Islet precursor cell (in vitro differentiated cells): ENCODE measurements at places on chromosomes 16 and 17.

- no peak for DNase-seq
These were observed 5.0 kb downstream of the EVPLL start for GRCh38 chr17:18382441-18383078.

DNA sequence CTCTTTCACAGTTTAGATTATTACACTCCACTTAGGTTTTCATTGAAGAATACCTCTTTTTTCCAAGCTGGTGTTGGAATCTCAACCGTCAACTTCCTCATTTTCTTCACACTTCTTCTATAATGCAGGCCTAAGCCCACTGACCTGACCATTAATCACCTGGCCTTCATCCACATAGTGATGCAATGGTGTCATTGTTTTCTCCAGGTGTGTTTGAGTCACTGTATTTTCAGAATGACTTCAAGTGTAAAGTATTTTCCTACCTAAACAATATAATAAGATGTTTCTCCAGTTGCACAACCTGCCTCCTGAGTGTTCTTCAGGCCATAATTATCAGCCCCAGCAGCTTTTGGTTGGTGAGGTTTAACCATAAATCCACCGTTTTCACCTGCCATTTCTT, 1675.1 kb downstream of the TP53TG3F start:
- DNase-seq = no peak

DNA sequence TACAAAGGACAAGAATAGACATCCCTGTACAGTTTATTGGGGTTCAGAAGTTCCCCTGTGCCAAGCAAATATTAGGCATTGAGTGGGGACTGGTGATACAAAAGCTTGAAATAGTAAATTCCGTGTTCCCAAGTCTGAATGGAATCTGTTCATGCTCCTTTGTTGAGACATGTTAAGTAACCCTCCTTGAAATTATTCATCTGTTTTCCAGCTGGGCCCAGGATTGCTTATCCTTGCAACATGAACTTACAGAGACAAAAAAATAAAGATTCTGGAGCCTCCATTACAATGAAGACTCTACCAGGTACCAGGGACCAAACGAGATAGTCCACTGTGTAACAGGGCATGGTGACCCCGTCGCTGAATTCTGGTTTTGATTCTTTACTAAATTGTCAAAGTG, 6.1 kb upstream of the CCL8 start:
- DNase-seq = peak; percentile 13

DNA sequence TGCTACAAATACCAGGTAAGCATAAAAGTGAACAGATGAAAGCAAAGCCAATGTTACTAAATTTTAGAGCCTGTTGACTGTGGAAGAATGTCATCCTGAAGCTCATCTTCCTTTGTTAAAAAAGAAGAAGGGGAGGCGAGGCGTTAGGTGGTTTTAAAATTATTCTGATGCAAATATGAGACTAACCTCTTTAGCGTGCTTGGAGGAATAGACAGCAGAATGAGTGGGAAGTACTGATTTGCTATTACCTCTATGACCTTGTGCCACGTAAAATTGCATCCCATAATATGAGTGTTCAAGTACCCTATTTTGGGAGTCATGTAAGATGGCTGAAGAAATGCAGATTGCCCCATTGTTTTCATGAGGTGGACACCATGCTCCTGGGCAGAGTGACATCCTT, 95.7 kb downstream of the ELAC2 start:
- no peak for DNase-seq

GRCh38 chr17:75875940-75876189, 2.5 kb downstream of the TRIM47 start:
- peak; percentile 66 for DNase-seq

- DNase-seq = no peak
These were observed 10.4 kb downstream of the PRR11 start for GRCh38 chr17:59165933-59166342.

GRCh38 chr17:8713878-8714277, 30.8 kb downstream of the CCDC42 start:
- no peak for DNase-seq

- no peak for DNase-seq
These were observed 56.8 kb upstream of the CREBBP start for GRCh38 chr16:3937066-3937875.

DNA sequence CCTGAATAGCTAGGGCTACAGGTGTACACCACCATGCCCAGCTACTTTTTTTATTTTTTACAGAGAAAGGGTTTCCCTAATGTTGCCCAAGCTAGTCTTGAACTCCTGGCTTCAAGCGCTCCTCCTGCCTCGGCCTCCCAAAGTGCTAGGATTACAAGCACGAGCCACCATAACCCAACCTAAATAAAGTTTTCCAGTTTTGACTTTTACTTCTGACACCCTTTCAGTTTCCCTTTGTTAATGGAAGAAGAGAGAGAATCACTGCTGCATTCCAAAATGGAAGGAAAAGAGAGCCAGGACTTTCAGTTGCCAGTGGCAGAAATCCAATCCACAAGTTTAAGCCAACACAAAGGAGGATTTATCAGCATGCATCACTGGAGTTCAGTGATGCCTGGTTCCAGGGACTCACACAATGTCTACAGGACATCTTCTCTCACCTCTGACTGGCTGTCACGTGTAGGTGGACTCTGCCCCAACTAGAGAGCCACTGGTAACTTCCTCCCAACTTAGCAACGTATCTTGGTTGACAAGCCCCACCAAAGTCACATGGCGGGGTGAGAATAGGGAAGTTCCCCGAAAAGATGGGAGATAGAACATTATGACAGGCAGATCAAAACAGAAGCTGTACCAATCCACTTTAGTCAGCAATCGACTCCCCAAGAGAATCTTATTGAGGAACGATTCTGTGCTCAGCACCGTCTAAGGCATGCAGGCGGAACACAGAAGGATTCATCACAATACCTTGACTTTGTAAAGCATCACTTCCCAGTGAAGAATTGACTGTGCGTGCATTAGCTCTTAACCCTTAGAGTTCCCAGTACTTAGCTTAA, 46.5 kb downstream of the GAS7 start:
- peak; percentile 52 for DNase-seq

- DNase-seq = peak; percentile 57
These were observed 35.6 kb upstream of the MNT start for GRCh38 chr17:2436316-2436905.

DNA sequence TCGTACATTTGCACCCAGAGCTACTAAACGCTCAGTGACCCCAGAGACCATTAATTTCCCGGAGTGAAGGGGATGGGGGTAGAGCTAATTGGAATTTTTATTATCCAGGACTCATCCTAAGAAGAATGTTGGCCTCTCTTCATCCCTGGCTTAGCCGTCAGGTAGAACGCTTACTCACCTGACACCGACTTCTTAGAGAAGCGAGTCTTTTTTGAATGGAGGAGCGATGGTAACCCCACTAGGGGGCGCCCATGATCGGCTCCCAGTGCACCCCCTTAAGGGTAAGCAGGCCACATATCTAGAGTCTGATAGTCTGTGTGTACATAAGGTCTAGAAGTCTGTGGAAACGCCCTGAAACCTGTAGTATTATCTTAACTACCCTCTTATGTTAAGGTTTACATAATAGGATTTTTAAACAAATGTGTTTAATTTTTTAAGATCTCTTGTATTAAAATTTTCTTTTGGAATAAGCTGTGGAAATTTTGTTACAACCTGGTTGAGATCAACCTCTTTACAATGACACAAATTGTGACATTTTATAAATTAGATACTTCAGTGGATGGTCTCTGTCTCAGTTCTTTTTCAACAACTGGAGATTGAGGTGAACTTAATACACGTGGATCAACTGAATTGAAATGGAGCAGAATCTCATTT, 229.8 kb downstream of the CPPED1 start:
- peak; percentile 75 for DNase-seq

- DNase-seq = peak; percentile 96
These were observed at the start of gene MPP2 for GRCh38 chr17:43907425-43907981. MPP2 (minus strand) TSS chr17:43907536; CDS start chr17:43904460, 3,076 bp downstream.
